ENCODE measurements at places on chromosomes 4 and X. TPM values are rescaled to one million over a fixed set of nuclear protein-coding genes. Genes with fewer than 3 reads are reported as not detected.

HAUS7 gene
- total RNA-seq: 20.0 TPM

MAPK10 gene
- 43.6 TPM for total RNA-seq

GRIA3 gene
- total RNA-seq: 0.74 TPM

- no peak for DNase-seq
Measured at GRCh38 chr4:183633476-183634400, 25.2 kb downstream of the RWDD4 start.

GRCh38 chr4:152825336-152825735 is 45.6 kb downstream of the ARFIP1 start:
- no peak for DNase-seq

DNA sequence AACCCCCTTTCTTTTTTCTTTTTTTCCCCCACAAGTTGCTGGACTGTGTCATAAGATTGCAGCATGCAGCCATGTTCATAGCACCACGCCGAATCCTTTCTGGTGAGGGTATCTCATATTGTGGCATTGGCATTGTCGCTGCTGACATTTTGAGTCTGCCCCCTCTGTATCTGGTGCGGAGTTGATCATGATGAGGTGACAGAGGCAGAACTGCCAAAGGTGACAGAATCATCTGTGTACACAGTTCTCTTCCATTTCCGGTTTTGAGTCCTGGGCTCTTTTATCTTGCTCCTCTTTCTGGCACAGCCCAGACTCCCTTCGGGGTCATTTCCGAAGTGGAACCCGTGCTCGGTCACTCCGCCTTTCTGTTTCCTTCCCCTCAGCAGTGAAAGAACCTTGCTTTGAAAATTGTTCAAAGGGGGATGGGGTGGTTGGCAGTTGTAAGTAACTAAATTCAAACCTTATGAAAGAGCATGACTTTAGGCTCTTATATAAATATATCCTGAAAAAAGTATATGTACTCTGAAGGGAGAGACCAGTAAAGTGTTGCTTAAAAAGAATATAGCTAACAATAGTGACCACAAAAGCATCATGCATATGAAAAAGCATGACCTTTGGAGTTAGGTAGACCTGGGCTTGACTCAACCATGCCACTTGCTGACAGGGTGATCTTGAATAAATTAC is 55.0 kb upstream of the BMP2K start:
- no peak for DNase-seq

DNA sequence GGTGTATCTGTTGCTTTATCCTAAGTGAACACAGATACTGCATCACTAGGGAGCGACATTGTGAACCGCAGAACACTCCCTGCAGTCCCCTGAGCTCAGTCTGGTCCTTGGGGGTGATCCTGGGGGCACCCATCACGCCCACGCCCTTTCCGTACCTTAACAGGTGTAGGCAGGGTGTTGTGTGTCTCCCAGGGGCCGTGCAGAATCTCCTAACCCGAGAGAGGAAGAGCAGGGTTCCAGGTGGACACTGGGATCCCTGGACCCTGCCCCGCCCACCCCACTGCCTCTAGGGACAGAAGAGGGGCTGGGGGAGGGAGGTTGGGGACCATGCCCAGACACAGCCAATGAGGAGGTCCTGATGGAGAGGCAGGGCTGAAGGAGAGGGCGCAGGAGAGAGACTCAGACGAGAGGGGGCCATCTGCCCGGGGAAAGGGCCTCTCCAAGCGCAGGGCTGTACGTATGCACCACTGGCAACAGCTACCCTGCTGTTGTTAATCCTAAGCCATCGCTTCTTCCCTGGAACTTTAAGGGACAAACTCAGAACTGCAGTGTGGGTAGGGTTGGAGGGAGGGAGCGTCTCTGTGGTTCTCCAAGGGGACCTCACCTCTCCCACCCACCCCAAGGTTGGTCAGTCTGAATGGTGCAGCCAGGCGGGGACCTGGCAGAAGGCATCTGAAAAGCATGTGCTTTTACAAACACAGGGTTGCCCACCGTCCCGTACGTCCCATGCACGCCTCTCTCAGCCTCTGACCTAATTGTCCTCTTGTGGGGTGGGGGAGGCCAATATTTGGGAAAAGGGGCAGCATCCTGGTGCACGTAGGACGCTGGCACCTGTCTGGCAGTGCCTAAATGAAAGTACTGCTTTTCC is 2.5 kb downstream of the P2RY8 start:
- DNase-seq: no peak

DNA sequence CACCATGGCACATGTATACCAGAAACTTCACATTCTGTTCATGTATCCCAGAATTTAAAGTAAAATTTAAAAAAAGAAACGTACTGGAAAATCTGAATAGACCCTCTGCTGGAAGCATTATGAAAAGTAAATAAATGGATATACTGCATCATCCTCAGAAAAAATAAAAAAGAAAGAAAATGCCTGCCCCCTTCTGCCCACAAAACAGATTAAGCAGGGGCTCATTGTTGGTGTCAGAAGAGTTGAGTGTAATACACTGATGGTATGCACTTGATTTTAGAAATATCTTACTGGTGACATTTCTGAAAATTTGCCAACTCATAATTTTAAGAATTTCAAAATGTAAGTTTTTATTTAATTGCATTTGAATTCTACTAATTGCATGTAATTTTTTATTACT is 77.8 kb downstream of the LRP2BP start:
- no peak for DNase-seq

GRCh38 chr4:83599183-83599582 is 63.3 kb downstream of the GPAT3 start:
- DNase-seq: no peak

Measured in omental fat pad (tissue), 4 donors.